Stimulated activated CD4-positive, alpha-beta T cell treated with anti-CD3 and anti-CD28 coated beads, Interleukin-1b, Interleukin-23, amount 100 ng/mL, for 24 hours (primary cell): ENCODE measurements at places on chromosomes 1 and 21.

GRCh38 chr1:245001252-245001651, 136.9 kb upstream of the HNRNPU start:
- no peak for DNase-seq

- DNase-seq = no peak
Measured at GRCh38 chr1:63770381-63770780, 3.4 kb upstream of the ROR1 start.

DNA sequence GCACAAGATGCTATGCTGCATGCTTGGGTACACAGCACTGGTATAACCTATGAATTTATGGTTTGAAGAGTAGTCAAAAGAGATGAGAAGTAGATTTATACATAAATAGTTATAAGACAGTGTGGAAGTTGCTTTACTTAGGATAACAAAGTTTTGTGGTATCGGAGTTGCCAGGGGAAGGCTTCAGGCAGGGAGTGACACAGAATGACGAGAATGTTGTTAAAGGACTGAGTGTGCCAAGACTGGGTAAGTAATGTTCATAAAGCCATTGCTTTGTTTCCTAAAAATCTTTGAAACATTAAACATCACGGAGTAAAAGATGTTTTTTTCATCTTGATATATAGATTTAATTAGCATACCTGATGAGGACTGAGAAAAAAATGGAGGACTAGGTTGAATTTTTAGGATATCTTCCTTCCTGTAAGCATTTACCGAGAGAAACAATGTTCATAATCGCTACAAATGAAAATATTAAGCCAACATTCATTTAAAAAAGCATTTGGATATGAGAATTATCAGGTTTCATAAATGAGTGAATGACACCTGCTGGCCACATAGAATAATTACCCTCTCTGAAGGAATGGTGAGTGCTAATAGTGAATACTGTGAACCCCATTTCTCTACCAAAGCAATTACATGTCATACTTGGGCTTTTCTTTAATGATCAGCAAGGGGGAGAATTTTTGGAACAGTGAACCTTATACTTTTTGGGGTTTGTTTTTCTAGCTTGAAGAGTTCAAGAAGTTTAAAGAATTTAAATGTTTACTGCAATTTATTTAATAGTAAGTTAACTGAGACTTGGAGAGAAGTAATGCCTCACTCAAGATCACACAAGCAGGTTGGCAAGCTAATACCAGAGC, 28.4 kb downstream of the EXTL2 start:
- no peak for DNase-seq

GRCh38 chr1:232590744-232591082, 39.2 kb downstream of the SIPA1L2 start:
- DNase-seq = no peak

- DNase-seq = no peak
Measured at GRCh38 chr1:64936956-64937355, 29.4 kb downstream of the JAK1 start.
